ENCODE measurements at places on chromosomes 2 and 18.

DNA sequence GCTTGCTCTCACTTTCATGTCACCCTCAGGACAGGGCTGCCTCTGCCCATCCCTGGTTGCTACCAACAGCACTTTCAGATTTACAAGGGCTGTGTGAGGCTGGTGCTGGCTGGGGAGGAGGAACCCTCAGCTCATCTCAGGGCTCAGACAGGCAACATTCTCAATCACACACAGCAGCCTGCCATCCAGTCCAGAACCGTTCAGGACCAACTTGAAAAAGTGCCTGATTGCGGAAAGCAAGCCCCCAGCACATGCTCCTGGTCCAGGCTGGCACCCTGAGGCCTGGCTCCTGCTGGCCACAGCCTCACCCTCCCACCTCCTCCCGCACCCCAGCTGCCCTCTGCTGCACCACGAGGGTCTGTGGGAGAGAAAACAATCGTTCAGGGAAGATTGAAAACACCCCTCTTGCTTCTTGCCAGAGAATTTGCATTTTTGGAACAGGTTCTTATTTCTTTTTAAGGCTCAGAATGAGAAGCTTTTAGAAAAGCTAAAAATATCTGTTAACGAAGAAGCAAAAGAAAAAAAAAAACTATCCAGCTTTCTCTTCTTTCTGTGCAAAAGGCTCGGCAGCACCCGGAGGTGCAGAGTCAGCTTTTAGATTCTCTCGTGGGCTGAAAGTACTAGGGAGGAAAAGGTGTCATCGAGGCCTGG, 403.8 kb upstream of the ID2 start:
- no peak for DNase-seq

DNA sequence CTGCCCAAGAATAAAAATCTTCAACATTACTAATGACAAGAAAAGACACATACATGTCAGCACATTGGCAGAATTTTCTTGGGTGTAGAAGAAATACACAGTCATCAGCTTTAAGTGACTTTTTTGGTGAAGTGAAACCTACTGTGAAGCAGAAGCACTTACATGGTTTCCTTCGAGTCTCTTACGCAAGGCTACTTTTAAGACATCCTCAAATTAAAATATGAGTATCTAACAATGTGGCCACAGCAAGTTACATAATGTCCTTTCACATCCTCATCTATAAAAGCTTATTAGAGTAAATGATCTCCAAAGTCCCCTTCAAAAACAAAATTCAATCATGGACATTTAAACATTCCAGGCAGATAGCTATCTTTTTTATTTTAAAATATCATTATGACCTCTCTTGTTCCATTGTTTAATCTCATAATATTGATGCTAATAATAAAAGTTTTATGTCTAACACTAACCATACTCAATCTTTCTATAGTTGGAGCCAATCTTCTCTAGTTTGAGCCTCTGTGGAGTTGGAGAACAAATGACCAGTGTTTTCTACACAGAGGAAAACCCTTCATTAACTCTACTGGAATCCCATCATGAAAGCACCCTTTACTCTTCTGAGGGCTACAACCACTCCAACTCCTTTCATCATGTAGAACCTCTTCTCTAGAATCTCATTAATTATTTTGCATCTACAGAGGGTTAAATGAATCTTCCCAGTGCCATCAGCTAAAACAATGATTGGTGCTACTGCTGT, 182.2 kb upstream of the ZFP36L2 start:
- no peak for DNase-seq

DNA sequence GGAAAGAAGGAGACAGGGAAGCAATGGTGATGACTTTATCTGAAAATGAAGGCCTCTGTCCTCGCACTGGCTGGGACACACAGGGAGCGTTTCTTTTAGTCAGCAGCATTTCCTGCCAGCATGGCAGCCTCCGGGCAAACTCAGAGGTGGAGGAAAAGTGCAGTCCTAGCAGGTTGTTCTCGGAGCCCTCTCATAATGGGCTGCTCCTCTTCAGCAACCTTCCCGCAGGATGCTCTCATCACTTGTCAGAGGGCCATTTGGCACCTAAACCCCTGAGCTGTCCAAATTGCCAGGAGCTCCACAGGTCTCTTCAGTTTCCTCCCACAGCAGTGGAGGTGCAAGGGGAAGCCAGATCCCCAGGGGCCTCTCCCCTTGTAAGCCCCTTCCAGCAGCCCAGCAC, 6.2 kb downstream of the STK39 start:
- DNase-seq: no peak

DNA sequence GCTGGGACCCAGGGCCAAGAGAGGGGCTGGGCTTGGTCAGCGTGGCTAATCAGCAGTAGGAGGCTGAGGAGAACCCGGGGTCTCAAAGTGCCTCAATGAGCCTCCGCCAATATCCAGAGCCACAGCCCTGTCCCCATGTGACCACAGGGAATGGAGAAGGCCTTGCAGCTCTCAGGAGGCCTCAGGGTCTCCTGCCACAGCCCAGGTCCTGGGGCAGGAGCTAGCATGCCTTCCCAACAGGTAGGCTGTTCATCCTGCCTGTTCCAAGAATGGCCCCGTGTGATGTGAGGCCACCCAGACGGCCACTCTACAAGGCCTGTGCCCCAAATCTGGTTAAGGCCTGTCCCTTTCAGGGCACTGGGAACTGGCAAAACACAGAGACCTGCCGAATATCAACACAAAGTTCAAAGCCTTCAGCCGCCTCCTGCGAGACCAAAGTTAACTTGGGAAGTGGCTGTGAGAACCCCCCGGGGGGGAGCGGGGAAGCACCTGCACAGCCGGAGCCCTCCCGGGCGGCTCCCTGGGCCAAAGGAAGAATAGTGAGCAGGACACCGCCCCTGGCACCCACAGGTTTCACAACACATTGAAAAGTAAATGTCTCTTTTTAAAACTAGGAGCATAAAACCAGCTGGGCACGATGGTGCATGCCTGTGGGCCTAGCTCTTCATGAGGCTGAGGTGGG, 4.5 kb upstream of the LIMS2 start:
- DNase-seq: no peak

GRCh38 chr2:38733300-38733971, 17.7 kb downstream of the SRSF7 start:
- no peak for DNase-seq

DNA sequence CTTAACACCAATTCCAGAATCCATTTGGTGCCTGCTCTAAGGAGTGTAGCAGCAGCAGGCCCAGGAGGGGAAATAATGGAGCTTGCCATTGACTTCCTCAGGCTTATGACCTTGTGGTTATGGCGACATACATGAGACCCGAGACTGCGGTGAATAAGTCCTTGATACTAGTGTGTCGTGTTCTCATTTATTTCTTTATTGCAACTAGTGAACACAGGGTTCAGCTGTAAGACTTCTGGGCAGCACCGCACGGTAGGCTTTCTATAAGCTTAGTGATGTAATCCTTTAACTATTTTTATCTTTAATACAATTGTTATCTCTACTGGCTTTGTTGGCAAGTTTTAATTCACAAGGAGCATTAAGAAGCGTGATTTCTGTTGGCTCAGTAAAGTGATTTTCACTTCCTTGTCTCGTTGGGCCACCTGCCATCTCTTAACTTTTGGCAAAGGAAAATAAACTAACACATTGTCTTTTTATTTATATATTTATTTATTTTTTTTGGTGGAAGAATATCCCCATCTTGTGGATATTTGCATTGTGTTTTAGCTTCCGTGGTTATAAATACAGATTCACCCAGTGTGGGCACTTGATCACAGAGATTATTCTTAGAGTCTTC, 139.8 kb downstream of the LTBP1 start:
- DNase-seq: no peak

GRCh38 chr2:150188177-150188576, 299.3 kb downstream of the RND3 start:
- DNase-seq: no peak

- no peak for DNase-seq
Observed at GRCh38 chr2:6202756-6203155, 510.6 kb downstream of the SOX11 start.

- DNase-seq: no peak
Observed at GRCh38 chr2:68936889-68937288, 15.8 kb downstream of the GKN2 start.

- no peak for DNase-seq
Observed at GRCh38 chr2:177603181-177603580, 210.6 kb downstream of the AGPS start.
